ENCODE measurements at places on chromosomes 7 and 10.

DNA sequence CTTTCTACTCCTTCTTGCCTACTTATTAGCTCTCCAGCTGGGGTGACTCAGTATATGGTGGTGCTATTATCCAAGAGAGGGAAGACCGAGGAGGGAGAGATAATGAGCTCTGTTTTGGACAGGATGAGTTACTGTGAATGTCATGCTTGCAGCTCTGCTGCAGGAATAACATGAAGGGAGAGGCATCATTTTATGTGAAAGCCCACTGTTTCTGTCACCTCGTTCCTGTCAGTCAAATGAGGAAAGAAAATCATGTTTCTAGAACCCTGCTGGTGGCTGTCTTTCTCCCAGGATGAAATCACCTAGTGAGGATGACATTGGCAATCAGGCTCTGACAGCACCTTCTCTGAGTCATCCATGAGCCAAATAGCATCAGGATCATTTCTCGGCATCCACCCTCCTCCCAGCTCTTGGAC lies 1291.6 kb upstream of the AUTS2 start:
- no peak for DNase-seq

GRCh38 chr7:64515781-64516180 lies 47.1 kb downstream of the ZNF680 start:
- DNase-seq = no peak

GRCh38 chr10:47396311-47396717 lies 12.2 kb upstream of the ZNF488 start:
- DNase-seq = no peak

- DNase-seq = no peak
Measured at GRCh38 chr10:88156341-88156740, 292.9 kb downstream of the PTEN start.

GRCh38 chr7:22356701-22357310 lies at the start of gene RAPGEF5:
RAPGEF5 (minus strand) TSS chr7:22357154; CDS start chr7:22357060, 94 bp downstream.
- DNase-seq = no peak

DNA sequence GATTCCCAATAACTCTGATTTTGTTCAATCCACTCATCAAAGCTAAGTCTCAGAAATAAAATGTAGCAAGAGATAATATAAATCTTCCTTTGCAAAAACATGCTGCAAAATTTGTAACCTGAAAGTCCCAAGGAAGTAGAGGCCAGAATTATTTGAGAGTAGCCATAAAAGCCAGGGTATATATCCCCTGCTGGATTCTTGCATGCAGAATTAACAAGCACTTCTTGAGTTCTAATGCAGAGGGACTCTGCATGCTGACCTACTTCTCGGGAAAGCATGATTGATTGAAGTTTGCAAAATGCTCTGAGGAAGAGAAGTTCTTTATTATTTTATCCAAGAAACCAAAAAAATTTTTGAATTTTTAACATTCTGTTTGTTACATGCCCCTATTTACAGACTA lies 121.6 kb downstream of the THSD7A start:
- no peak for DNase-seq

DNA sequence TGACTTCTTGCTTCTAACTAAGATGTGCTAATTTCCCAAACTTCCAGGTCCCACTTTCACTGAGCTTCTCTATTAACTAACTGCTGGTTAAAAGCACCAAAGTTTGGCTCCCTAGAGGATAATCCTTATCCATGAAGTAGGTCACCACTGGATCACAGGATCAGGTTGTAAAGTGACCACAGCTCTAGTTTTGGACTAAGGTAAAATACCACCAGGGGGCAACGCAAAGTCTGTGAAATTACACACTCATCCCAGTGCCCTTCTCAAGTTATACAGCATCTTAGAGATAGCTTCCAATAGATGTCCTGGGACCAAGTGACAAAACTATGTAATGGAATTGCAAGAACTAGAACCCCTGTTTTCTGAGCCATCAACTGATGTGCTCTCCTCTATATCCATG lies 116.4 kb upstream of the ASAH2 start:
- DNase-seq = no peak

- DNase-seq = no peak
Measured at GRCh38 chr10:133527771-133528271, 658 bp downstream of the CYP2E1 start.

DNA sequence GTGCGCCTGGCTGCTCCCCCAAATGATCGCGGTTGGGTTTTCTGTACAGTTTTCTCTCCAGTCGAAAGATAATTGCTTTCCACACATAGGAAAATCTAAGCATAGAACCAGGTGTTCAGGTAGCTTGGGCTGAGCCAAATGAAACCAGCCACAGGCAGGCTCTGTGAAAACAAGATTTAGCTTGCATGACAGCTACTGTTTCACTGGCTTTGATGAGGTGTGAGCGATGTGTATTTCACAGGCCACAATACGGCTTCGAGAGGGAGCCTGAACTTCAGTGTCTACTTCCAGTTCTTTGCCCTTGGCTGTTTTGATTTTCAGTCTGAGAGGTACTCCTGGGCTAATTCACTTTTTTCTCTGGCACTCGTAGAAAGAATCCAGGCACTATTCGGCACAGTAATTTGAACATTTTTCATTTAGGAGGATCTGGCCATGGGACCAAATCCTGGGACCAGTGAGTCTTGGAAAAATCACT lies 110.5 kb downstream of the JCAD start:
- DNase-seq = no peak

DNA sequence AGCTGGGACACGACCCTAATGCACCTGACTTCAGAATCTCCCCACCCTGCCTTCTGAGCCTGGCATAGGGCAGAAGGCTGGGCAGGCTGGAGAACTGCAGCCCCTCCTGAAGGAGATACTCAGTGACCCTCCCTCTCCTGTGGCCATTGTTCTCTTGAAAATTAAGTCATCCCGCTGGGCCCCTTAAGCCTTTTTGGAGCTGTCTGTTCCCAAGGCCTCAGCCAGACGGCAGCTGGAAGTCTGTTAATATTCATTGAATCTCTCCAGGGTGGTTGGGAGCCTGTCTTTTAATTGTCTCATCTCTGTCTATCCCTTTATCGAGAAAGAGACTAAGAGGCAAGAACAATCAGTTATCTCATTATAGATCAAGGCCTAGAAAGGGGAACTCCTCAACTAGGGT lies 118.1 kb upstream of the PCBD1 start:
- no peak for DNase-seq

GRCh38 chr7:40722242-40722641 lies 587.4 kb downstream of the SUGCT start:
- no peak for DNase-seq

GRCh38 chr10:50417886-50418830 lies 166.8 kb upstream of the ASAH2 start:
- DNase-seq = no peak

DNA sequence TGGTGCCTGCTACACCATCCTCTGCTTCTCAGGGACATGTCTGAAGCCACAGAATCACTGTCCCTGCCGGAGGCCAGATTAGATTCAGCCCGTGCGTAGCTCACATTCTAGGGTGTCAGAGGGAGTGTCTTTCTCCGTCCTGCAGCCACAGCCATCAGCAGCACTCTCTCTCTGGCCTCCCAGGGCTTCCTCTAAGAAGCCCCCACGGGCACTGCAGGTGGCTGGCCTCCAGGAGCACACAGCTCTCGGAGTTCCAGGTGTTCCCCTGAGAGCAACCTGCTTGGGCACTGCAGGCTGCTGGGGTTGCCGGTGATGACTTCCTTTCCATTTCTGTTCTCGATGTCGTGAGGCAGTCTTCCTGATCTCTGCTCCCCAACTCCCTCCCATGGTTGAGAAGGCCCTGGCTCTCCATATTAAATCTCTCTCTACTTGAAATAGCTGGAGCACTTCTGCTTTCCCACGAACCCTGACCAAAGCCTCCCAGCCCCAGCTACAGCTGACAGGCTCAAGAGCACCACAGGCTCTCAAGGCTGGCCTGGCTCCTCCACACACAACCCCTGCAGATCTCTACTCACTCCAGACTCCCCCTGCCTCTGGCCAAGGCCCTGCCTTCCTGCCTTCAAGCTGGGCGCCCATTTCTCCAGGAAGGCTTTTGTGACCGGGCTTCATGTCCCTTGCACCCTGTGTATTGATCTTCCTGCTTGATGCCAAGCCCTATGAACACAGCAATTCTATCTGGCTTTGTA lies 49.0 kb upstream of the TMEM72 start:
- no peak for DNase-seq

GRCh38 chr7:38660427-38661099 lies 29.4 kb upstream of the AMPH start:
- DNase-seq = no peak

DNA sequence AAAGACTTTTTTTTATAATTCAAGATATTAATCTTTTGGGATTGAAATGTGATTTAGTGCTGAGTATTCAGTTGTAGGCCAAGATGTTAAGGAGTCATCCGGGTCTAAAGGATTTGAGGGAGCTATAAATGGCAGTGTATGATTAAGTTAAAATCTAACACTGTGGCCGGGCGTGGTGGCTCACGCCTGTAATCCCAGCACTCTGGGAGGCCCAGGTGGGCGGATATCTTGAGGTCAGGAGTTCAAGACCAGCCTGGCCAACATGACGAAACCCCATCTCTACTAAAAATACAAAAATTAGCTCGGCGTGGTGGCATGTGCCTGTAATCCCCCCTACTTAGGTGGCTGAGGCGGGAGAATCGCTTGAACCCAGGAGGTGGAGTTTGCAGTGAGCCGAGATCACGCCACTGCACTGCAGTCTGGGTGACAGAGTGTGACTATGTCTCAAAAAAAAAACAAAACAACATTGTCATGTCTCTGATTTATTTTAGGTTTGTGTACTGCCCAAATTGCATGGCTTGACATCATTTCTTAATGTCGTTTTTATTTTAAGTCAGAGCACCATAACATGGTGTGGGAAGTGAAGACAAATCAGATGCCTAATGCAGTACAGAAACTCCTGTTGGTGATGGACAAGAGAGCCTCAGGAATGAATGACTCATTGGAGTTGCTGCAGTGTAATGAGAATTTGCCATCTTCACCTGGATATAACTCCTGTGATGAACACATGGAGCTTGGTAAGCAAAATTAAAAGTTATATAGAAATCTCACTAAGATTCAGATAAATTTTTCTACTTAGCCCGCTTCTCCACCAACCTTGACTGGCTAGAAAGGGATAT lies 10.7 kb downstream of the HBP1 start:
- no peak for DNase-seq

DNA sequence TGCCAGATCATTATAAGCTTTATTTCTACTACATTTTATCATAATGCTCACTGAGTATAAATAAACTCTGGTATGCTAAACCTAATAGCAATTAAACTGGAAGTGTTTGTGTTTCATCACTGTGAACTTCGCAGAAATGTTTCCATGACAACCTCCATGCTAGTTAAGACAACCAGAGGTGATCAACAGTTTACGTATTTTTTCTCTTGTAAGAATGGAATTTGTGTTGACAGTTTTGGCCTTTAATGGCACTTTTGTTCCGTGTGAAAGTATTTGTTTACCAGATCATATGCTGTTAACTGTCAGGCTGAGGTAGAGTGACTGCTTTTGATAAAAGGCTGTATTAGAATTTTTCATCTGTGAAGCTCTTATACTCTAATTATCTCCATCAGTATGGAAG lies 212.1 kb upstream of the PPP1R3A start:
- no peak for DNase-seq

GRCh38 chr10:14543046-14543903 lies 212.6 kb upstream of the FRMD4A start:
- DNase-seq = no peak

DNA sequence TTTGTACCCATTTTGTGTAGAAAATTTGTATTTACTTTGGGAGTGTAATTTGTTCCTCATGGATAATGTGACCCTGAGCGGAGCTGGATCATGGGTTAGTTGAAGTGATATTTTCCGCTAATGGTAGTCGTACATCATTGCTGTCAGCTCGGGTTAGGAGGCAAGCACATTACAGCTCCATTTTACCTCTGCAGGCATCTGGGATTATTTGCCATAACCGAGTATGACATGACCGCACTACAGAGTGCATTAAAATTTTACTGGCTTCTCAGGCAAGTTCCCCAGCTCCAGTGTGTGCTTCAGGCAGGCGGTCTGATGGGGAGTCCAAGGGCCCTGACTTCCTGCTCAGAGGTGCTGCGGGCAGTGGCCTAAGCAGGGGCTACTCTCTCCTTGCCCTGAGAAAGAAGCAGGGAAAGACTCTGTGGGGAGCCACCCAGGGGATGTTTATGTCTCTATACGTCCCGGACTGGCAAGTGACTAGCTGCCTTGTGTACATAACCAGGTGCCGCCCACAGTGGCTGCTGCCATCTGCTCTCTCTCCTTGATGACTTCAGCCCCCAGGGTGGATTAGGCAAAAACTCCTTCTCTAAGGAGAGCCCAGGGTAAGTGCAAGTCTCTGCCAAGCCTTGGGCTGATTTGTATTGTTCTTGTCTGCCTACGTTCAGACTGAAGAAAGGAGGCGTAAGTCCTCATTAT lies 685.3 kb upstream of the GALNT17 start:
- DNase-seq = peak; percentile 83

- no peak for DNase-seq
Measured at GRCh38 chr10:58513188-58514110, 777 bp downstream of the BICC1 start.

DNA sequence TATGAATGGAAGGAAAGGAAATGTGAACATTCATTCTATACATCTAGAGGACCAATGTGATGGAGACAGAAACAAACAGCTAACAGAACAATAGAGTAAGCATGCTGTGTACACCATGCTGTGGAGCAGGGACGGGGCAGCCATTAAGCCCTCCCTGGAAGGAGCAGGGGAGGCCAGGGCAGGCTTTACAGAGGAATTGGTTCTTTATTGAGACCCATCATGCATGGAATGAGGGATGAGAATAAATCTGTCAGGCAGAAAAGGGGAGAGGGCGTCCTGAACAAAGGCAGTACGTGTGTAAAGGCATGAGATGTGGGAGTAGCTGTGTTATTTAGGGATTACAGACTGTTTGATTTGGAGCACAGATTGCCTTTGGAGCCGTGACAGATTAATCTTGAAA lies 35.2 kb downstream of the STK17A start:
- DNase-seq = no peak

GRCh38 chr10:120406376-120406775 lies 50.7 kb upstream of the PLPP4 start:
- no peak for DNase-seq

- peak; percentile 52 for DNase-seq
Measured at GRCh38 chr10:21993360-21994001, 10.0 kb downstream of the DNAJC1 start.

Data from NCI-H1694 (cell line).